ENCODE measurements at places on chromosomes 5 and 9.

DNA sequence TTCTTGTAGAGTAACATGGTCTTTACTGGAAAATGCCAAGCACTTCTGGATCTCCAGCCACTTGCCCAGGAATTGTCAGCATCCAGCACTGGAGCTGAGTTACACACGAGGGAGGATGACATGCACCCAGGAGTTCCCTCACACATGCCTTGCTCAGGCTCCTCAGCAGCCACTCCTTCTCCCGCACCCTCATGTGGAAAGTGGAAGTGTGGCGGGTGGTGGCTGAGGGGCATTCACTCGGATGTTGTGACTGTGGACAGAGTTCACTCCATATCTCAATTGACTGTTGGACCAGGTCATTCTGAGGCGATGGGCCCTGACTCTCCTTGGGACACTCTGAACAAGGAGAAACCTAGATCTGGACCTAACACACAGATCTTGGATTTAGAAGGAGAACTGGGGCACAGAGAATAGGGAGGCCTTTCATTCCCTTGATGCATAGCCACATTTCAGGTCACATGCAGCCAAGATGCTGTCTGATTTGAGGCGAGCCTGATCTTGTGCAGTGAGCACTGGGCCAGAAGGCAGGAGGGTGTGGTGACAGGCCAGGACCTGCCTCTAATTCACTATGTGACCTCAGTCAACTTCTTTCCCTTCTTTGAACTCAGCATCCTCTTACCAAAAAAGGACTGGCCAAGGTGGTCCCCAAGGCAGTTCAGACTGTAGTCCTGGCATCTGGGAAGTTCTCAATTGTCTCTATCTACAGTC, 62.1 kb downstream of the CYSTM1 start:
- no peak for DNase-seq

DNA sequence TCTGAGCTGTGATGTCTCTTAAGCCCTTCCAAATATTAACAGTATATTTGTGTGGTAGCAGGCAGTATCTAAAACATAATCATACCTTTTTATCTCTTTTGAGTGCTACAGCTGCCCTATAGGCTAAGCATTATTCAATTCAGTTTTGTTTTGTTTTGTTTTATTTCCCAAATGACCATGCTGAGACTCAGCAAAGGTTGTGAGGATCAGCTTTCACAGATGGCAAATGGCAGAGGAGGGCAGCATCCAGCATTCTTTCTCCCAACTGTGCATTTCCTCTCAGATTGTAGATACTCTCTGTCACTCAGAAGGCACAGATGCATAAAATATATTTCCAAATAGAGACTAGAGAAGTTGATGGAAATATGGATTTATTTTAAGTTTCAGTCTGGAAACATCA, 90.7 kb downstream of the DAPK1 start:
- DNase-seq, result no peak

DNA sequence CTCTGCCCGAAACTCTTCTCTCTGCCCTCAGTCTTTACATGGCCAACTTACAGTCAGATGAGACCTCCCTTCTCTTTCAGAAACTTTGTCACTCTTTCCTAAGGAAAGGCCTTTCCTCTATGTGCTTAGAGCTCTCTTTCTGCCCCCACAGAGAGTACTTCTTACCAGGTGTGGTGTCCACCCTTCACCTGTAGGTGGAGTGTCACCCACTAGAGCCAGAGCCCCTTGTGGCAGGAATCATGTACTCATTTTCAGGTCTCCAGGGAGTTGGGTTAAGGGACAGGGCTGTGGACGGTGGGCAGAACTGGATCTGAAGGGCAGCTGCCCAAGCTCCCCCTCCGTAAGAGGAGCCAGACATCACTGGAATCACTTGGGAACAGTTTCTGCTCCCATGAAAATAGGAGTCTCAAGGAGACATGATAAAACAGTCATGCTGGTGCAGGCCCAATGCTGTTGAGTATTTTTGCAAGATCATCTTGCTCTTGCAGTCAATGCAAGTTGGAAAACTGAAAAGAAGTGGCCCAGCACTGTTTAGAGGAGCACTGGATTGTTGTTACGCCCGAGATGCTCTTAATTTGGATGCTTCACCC, 436.7 kb downstream of the ZSWIM6 start:
- peak; percentile 17 for DNase-seq

- no peak for DNase-seq
Measured at GRCh38 chr5:32866138-32866537, 155.0 kb downstream of the NPR3 start.

GRCh38 chr5:149683964-149684363, 46.1 kb upstream of the PPARGC1B start:
- no peak for DNase-seq

DNA sequence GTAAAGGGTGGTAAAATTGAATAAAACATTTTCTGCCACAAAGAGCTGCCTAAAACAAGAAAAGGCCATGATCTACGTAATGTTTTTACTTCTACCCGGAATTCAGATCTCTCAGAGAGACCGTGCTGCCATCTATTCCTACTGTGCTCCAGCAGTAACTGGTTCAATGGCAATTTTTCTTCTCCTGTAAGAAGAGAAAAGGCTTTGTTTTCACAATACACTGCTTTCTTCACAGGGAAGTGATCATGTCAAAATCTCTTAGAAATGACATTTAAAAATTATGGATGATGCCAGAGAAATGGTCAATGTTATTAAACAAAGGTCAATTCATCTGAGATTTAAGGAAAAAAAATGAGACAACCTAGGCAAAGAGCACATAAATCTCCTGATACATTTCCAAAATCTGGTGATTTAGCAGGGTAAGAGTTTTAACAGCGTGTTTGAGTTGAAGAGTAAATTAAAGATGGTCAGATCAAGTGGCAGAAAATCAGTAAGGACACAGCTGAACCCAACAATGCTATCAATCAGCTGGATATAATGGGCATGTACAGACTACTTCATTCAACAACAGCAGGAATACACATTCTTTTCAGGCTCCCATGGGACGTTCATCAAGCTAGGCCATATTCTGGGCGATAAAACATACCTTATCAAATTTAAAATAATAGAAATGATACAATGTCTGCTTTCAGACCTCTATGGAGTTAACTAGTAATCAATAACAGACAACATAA, 523.1 kb downstream of the CHSY3 start:
- no peak for DNase-seq

DNA sequence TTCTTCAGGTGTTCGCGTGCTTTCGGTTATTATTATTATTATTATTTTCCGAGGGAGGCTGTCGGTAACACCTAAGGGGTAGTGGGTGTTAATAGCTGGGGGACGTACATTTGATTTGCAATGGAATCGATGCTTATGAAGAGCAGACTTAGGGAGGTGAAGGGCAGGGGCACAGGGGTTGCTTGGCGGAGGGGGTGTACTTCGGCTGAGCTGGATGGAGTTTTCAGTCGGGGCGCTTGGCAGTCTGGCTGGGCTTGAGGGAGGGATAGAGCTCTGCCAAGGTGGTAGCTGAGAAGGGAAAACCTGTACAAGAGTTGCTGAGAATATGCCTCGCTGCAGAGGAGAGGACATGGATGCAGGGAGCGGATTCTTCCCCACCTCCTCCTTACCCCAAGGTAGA, 617 bp upstream of the PTPRD start:
- DNase-seq, result no peak

Measured in SHP77 (cell line).